Neuronal stem cell (in vitro differentiated cells): ENCODE measurements at places on chromosomes 2 and 18.

GRCh38 chr2:217523286-217523685, 479.5 kb downstream of the TNS1 start:
- DNase-seq, result no peak

GRCh38 chr18:10562773-10563160, 36.9 kb downstream of the NAPG start:
- DNase-seq, result no peak

GRCh38 chr2:52238782-52239181, 1206.8 kb upstream of the NRXN1 start:
- DNase-seq, result no peak

- DNase-seq, result no peak
Observed at GRCh38 chr2:30781961-30782533, 25.2 kb downstream of the CAPN13 start.

DNA sequence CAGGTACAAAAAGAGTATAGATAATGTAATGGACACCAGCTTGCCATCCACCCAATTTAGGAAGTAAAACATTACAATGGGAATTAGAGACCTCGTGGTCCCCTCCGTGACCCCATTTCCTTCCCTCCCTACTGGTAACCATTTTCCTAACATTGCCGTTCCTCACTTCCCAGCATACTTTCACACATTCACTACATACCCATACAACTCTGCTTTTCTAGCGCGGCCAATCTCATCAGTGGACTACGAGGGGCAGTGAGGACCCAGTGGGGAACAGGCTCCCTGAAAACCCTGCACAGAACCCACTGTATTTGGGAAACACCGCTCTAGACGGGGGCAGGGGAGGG, 1.1 kb downstream of the ENOSF1 start:
- no peak for DNase-seq

DNA sequence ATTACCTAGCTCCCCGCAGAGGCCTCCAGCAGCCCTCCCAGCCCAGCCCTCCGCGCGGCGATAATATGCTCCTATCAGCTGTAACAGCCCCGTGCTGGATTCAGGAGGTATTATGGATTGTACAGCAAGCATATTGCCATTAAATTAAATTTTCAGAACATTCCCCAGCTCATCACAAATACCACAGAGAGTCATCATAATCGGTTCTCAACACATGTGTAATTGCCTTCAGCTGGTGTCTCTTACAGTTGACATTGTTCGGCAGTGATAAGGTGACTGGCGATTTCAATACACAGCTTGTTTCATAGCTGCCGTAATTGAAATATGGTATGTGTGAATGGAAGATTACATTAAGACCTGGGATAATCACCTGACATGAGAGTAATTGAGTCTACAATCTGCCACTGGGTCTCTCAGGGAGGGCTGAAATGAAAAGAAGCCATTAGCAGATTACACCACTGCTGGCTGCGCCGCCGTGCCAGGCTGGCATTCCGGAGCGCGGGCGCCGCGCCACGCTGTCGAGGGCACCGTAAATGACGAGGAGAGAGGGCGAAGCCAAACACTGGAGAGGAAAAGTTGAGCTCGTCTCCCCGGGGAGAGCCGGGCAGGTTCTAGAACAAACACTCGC, 549.4 kb upstream of the SALL3 start:
- DNase-seq, result no peak
